ENCODE measurements at places on chromosomes 3 and 15. TPM values are rescaled to one million over a fixed set of nuclear protein-coding genes. Genes with fewer than 3 reads are reported as not detected.
A peak's percentile ranks its signal among the peaks of the same experiment; 100 is the strongest.

DNA sequence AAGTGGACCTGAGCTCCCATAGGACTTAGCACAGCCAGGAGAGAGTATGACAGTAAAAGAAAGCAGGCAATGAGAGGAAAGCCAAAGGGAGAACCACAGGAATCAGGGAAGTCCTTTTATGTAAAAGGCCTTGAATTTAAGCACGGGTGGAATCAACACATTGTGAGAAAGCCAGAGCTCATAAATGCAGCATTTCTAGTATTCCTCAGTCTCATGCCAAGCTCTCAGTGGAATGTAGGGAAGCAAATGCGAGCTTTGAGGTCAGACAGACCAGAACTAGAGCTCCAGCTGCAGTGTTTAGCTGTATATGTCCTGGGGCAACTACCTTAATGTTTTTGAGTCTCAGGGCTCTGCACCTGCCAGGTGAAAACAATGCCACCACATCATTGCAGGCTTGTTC, 132.1 kb upstream of the TRIM42 start:
- no peak for DNase-seq

- DNase-seq: peak; percentile 98
These were observed 70.7 kb upstream of the DCBLD2 start for GRCh38 chr3:98972155-98972554.

DNA sequence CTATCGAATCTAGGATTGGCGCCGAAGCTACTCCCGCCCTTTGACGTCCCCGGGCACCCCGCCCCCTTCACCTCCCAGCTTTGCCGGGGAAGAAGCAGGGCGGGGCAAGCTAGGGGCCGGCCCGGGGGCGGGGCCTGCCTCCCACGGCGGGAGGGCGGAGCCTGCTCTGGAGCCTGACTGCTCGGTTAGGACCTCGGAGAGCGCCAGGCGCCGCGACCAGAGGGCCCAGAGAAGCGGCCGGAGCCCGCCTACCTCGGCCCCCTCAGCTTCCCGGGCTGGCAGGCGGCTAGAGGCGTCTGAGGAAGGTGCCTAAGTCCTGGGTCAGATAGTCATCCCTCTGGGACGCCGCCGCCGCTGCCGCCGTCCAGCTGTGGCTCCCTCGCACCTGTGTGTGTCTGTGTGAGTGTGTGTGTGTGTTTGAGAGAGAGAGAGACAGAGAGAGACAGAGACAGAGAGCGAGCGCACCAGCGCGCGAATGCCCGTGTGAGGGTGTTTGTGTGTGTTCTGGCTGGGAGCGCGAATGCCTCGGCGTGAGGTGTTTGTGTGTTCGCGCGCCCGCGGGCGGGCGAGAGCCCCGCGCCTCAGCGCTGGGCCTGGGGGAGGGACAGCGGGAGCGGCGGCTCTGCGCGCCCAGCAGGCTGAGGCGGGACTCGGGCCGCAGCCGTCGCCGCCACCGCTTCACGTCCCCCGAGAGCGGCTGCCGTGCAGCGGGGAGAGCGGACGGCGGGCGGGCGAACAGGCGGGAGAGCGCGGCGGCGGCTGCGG, at the start of gene STXBP5L:
STXBP5L (plus strand) TSS at position 176 of the 765 bp plus-strand sequence. CDS start 1,374 bp downstream, outside the sequence.
- DNase-seq: peak; percentile 54

DNA sequence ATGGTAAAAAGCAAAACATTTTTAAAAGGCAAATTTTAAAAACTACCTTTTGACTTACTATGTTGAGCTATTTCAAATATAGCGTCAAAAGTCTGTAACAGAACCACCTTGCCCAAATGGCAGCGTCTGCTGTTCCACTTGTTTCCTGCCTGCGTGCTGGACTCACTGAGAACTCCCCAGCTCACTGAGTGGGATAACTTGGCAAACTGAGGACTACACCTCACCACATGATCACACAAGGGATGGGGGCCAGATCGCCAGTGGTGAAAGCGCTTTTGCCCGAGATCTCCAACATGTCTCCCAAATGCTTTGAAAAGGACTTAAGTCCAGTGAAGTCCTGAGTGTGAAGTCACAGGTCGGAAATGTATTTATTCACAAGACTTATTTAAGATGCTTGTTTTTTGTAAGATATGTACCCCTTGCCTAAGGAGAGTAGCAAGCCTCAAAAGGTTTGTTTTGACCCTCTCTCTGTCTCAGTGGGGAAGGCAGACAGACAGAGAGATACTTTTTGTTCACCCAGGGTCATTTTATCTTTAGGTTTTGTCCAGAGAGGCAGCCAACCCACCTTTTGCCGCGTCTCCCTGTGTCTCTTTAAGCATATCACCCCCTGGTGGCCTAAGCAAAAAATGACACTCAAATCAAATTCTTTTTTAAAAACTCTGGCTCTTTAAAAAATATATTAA, 192.6 kb downstream of the PDZRN3 start:
- DNase-seq: peak; percentile 33

- DNase-seq: no peak
These were observed 4.6 kb downstream of the LOXL1 start for GRCh38 chr15:73930790-73931281.

DNA sequence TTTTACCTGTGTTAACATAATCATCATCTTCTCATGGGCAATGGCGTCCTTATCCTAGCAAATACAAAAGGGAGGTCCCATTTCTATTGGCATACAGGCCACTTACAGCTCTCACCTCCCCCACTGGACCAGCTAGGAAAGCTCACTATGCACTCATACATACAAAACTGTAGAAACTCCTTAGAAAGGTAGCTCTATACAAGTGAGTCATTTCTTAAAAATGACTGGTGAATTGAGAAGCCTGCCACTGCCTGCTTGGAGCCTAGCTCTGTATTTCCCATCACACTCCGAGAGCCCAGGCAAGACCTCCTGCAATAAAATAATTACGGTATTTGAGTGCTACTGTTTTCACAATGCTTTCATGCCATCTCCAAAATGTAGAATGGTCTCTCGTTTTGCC, 321.8 kb downstream of the ULK4 start:
- DNase-seq: peak; percentile 82

- no peak for DNase-seq
These were observed 10.0 kb upstream of the TBC1D5 start for GRCh38 chr3:17752436-17752835.

DNA sequence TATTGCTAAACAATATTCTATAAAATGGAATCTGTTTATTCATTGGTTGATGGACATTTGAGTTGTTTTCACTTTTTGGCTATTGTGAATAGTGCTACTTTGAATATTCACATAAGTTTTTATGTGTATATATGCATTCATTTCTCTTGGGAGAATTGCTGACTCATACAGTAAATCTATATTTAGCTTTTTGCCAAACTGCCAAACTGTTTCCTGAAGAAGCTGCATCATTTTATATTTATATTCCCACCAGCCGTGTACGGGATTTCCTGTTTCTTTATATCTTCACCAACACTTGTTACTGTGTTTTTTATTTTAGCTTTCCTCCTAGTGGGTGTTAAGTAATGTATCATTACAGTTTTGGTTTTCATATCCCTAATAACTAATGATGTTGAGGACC, 12.5 kb upstream of the TCAIM start:
- DNase-seq: peak; percentile 20

DNA sequence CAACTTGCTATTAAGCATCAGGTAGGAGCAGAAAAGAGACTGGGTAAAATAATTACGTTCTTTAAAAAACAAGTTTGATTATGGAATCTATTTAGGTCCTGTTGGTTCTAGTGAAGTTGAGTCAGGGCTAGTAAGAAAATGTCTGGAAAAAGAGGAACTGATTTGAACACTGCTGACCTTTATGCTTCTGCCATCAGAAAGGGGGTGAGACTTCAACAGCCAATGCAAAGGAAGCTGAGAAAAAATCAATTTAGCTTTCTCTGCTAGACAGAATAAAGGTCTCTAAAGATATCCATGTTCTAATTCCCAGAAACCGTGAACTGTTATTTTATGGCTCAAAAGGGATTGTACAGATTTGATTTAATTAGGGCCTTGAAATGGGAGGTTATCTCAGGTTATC, 157.5 kb downstream of the ROBO2 start:
- no peak for DNase-seq

The UCN2 gene
- 35.4 TPM for total RNA-seq

The TMEM42 gene
- 15.8 TPM for total RNA-seq

The SLC12A8 gene
- total RNA-seq: 10.5 TPM

All from foreskin keratinocyte (primary cell).